SK-N-SH (cell line): ENCODE measurements at places on chromosomes 16 and 17.
A peak's percentile ranks its signal among the peaks of the same experiment; 100 is the strongest.

DNA sequence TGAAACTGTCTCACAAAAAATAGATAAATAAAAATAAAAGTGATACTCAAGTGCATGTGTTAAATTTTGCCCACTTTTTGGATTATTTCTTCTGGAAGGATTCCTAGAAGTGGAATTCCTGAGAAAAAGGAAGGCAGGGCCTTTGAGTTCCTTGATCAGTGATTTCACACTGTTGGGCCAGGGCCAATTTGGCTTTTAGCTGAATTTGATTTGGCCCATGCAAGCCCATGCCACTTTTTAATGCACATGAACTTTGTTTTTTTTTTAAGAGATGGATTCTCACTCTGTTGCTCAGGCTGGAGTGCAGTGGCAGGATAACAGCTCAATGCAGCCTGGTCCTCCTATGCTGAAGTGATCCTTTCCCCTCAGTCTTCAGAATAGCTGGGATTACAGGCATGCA is 96.3 kb downstream of the TNFRSF13B start:
- no peak for DNase-seq

GRCh38 chr17:3993493-3994220 is 29.4 kb upstream of the ATP2A3 start:
- no peak for DNase-seq

DNA sequence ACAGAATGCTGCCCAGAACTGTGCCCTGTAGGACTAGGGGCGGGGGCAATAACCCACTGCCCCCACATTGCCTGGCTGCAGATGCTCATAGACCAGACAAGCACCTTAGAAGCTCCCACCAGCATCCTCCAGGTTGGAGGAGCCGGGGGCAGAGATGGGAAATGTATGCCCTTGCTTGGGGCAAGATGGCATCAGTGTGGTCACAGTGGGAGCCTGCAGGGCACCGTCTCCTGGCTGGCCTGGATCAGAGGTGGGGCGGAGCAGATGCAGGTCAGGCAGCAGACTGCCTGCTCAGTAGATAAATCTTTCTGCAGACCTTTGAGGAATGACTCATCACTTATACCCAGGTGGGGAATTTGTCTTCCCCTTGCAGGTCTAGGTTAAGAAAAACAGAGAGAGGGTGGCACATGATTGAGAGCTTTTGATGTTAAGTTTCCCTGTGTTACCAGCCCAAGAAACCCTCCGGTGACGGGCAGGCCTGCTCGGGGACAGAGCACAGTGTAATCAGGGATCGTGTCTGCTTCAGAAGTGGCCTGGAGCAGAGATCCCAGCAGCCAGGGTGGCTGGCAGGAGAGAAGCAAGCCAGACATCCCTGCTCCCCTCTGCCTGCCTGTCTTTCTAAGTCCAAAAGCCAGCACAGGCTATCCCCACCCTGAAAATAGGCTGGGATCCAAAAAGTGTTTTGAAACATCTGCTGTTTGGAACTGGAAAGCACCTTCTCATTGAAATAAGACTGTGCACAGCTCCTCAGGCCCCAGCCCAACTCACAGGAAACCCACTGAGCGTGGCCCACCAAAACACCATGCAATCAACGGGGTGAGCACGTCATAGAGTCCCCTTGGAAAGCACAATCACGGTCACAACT is 50.7 kb upstream of the RPL38 start:
- DNase-seq: peak; percentile 91

- no peak for DNase-seq
Observed at GRCh38 chr17:60604686-60605334, 4.8 kb downstream of the PPM1D start.

DNA sequence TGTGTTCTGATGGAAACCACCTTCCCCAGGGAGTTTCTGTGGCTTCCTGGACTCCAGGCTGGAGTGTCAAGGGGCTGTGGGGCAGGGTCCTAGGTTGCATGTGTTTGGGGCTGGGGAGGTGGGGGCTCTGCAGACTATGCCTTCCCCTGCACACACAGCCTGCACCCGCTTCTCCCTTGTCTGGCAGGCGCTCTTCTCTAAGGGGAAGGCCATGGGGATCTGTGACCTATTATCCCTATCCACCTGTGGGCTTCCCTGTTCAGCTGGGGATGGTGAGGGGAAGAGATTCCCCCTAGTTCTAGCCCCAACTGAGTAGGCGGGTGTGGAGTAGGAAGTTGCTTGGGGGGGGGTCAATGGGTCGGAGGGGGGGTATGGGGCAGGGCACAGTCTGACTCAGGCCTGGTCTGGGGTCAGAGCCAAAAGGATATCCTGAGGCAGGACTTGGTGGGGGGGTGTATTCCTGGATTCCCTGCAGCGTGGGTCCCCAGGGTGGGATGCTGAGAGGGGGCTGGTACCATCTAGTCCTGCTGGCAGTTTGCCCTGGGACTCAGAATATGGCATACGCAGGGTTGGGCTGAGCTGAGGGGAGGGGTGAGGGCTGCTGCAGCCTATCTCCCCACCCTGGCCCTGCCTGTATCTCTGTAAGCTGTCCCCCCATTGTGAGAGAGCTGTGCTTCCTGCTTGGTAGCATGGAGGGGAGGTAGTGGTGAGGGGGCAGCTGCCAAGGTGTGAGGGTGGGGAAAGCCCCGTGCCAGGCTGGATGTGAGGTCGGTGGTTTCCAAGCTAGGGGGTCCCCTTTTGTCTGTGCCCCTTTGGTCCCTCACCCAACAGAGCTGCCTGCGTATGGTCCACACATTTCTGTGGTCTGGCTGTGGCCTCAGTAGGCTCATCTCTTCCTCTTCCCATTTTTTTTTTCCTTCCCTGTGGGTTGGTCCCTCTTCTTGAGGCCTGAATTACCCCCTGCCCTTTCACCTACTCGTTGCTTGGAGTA is 14.7 kb downstream of the RARA start:
- DNase-seq: no peak

DNA sequence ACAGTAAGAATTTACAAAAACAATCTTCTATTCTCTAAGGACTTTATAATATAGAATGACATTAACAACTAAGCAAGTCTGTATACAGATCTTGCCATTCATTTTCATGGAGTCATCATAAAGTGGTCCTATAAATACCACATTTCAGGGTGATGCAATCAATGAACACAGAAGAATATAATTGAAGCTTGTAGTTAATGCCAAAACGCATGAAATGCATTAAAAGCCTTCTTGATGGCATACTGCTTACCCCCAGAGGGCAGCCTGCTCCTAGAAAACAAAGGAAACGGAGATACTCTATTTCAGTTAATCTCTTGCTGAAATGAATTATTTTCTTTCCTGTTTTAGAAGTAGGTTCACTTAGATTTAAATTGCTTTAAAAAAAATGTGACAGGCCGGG is 45.2 kb upstream of the STAC2 start:
- no peak for DNase-seq

GRCh38 chr16:46768809-46769208 is 20.7 kb upstream of the MYLK3 start:
- DNase-seq: no peak

DNA sequence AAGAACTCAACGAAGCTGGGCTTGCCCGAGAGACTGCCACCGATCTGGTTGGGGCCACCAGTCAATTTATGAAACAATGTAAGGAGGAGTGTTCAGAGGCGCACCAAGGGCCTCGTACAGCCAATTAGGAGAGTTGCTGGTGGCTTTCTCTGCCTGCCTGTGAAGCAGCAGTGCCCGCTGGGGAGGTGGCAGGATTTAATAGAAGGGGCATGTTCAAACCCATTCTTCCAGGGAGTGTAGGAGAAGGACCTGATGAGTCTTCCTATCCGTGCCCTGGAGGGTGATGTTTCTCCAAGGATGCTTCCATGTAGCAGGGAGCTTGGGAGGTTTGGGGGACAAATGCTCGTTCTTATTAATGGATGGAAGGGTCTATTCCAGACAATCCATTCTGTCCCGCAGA is 178.4 kb downstream of the CCDC182 start:
- no peak for DNase-seq
